ENCODE measurements at places on chromosomes 5 and 9.

DNA sequence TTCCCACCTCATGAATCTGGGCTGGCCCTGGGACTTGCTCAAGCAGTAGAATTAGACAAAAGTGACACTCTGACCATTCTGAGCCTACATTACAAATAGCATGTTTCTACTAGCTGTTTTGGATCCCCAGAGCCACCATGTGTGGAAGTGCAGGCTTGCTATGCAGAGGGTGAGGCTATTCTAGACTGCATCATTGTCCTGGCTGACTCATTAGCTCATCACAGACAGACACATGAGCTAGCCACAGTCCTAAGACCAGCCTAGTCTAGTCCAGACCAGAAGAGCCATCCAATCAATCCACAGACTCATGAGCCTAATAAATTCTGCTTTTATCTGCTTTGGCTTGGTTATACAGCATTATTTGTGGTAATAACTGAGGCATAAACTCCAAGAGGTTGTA is 351.9 kb downstream of the PRELID2 start:
- DNase-seq = no peak

GRCh38 chr5:173917788-173918786 is 29.9 kb downstream of the CPEB4 start:
- DNase-seq = peak; percentile 82

- no peak for DNase-seq
Observed at GRCh38 chr9:105633411-105633810, 28.8 kb upstream of the TAL2 start.

GRCh38 chr5:76199336-76200318 is 116.4 kb downstream of the SV2C start:
- DNase-seq = no peak

GRCh38 chr5:120162321-120162720 is 301.8 kb upstream of the PRR16 start:
- no peak for DNase-seq

All from osteoblast (primary cell).